ENCODE measurements at places on chromosomes 2 and 18. TPM values are rescaled to one million over a fixed set of nuclear protein-coding genes. Genes with fewer than 3 reads are reported as not detected.

Gene MAP2
- polyA plus RNA-seq, result 2.7 TPM

Gene BOLL
- not detected for polyA plus RNA-seq

DNA sequence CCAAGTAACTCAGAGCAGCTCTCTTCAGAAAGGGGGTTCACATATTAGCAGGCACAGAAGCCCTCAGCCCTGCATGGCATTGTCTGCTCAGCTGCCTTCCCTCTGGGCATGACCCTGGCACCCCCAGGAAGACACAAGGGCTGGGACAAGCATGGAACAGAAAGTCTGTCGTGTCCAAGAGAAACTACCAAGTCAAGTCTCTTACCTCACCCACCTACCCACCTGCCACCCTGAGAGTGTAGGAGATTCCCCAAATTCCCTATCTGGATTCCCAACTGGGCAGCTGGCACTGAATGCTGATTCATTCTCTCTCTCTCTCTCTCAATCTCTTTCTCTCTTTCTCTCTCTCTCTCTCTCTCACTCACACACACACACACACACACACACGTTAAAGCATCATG is 21.6 kb downstream of the SMAD7 start:
- DNase-seq, result no peak

GRCh38 chr2:54416166-54416813 is 39.8 kb upstream of the SPTBN1 start:
- DNase-seq, result no peak

- DNase-seq, result no peak
Observed at GRCh38 chr18:57585855-57586250, 649 bp downstream of the FECH start.

Gene MAPK4
- 13.8 TPM for polyA plus RNA-seq

DNA sequence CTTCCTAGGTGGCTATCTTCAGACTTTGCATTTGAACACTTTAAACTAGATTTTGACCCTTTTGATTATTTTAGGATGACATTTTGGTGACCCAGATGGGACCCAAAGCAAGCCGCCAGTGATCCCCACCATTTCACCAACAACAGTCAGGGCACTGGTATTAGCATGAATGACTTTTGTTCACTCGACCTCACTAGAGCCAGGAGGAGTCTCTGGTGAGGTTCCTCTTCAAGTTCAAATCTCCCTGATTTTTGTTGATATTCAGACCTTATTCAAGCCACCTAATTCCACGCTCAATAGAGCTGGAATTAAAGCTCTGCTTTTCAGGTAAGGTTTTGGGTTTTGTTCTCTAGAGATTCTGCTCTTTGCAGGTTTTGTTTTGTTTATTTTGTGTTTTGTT is 202.3 kb downstream of the MREG start:
- no peak for DNase-seq

DNA sequence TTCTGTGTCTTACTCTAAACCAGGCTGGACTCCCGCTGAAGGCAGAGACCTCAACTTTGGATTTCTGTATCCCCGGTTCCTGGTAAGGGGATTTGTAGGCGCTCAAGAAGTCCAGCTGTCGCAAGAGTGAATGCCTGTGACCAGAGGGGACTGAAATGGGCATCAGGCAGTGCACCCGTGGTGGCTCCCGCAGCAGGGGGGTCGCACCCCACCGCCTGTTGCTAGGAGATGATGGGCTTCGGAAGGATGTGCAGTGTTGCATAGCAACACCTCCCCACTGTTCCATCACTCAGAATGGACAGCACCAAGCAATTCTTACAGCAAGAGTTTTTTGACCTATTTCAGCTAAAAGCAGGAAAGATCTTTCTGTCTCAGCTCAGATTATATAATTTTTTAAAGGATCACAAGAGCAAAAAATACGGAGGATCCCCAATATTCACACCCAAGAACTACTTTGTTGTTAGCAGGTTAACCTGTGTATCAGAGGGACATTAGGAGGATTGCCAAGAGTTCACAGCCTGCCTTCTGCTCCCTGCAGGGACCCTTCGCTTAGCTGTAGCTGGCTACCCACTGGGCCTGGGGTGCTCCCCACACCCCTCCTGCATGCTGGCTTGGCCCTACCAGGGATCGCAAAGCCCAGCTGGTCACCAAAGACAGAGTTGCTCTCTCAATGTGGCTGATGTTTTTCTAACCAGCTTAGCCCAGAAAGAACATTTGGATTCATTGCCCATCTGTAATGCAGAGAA is 63.8 kb downstream of the SOWAHC start:
- DNase-seq, result no peak
